Spinal cord (tissue), 10 donors: ENCODE measurements at places on chromosomes 12 and 14.

DNA sequence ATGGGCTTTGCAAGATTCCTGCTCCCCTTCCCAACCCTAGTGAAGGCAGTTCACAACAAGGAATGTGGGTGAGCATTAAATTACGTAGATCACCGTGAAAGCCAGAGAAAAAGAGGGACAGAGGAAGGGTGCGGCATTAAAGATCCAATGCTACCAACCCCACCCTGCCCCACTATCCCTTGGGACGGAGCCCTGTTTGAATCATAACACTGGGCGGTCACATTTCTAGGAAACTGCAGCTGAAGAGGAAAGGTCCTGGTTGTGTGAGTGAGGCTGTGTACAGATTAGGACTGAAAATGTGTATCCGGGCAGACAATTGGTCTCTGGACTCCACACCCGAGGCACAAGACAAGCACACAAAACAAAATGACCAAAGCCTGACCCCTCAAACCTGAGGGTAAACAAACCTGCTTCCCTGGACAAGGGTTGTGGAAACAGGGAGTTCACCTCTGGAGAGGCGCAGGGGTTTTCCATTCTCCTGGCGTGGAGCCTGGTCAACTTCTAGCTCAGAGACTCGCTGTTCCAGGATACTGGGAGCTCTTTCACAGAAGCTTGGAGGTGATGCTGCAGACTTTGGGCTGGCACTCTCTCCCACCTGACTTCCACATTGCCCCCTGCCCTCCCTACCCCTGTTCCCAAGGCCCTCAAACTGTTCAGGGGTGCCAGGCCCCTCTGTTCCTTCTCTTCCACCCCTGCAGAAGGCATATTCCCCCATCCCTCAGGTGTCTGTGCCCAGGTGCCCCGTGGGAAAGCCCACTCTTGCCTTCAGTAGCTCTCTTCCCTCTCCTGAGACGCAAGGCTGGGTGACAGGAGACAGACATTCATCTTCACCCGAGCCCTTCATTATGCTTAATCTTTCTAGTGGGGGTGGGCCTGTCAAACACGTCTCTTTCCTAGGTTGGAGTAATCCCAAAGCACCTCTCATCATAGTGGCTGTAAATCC lies 16.5 kb downstream of the NINJ2 start:
- peak overlapping the region; percentile 63 for H3K27ac ChIP-seq
- no peaks in the 10 kb centered on the region for H3K36me3 ChIP-seq
- no peak overlapping the region for H3K4me3 ChIP-seq

GRCh38 chr12:131642771-131643170 lies 68.1 kb upstream of the SFSWAP start:
- H3K27ac ChIP-seq: no peak overlapping the region
- H3K27me3 ChIP-seq: no peaks in the 10 kb centered on the region
- peaks cover 41% of the 10 kb centered on the region for H3K4me1 ChIP-seq
- no peak for DNase-seq
- no peaks in the 10 kb centered on the region for H3K36me3 ChIP-seq

DNA sequence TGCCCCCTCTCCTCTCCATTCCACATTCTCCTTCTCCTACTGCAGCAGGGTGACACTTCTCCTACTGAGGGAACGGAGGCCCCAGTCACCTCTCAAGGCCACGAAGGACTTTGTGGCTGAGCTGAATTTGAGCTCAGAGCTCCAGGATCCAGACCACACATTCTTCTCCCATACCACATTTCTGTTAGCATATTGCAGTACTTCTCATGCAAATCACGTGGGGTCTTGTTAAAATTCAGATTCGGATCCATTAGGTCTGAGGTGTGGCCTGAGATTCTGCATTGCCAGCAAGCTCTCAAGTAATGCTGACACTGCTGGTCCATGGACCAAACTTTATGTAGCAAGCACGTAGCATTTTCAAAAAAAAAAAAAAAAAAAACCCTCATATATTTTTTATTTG lies 9.6 kb upstream of the IFI27L2 start:
- peaks cover 13% of the 10 kb centered on the region for H3K4me1 ChIP-seq
- H3K36me3 ChIP-seq: no peaks in the 10 kb centered on the region
- no peak overlapping the region for H3K4me3 ChIP-seq
- H3K27ac ChIP-seq: no peak overlapping the region

GRCh38 chr12:127599436-127599835 lies 667.5 kb upstream of the TMEM132C start:
- no peaks in the 10 kb centered on the region for H3K27me3 ChIP-seq
- no peaks in the 10 kb centered on the region for H3K36me3 ChIP-seq
- DNase-seq: peak; percentile 41
- H3K4me1 ChIP-seq: no peaks in the 10 kb centered on the region
- H3K27ac ChIP-seq: no peak overlapping the region

GRCh38 chr14:52706286-52706685 lies 714 bp upstream of the PSMC6 start:
- H3K4me1 ChIP-seq: no peaks in the 10 kb centered on the region
- H3K36me3 ChIP-seq: peaks cover 5% of the 10 kb centered on the region
- H3K27me3 ChIP-seq: no peaks in the 10 kb centered on the region

- H3K36me3 ChIP-seq: no peaks in the 10 kb centered on the region
- no peaks in the 10 kb centered on the region for H3K27me3 ChIP-seq
- no peak overlapping the region for H3K27ac ChIP-seq
Observed at GRCh38 chr12:132443091-132443490, 46.9 kb upstream of the FBRSL1 start.

DNA sequence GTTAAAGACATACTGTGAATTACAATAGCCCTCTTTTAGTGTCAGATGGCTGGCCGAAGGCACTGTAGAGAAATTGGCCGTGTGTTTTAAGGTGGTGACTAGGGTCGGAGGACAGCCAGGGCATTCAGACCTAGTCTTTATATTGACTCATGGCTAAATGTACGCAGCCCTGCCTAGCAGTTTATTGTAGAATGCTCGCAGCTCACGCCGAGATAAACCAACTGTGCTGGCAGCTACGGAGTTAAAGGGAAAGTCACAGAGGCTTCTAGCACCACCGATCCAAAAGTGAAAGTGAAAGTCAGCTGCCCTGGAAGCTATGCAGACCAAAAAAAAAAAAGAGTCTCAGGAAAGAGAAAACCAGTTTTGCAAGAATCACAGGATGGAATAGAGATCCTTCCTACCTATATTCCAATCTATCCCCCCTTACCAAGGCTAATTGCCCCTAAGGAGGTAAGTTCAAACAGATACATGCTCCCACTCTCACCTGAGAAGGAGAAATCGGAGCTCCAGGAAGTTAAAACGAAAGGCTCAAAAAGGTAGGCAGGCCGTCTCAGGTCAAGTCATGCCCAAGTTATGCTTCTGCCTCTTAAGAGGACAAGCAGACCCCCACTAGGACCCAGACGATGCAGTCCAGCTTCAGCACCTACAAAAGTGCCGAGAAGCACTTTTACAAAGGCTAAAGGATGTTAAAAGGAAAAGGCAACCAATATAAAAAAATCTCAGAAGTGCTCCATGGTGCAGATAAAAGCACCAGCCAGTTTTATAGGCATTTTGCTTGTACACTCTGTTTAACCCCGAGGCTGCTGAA lies 24.8 kb downstream of the KLRK1 start:
- H3K36me3 ChIP-seq: no peaks in the 10 kb centered on the region
- H3K4me1 ChIP-seq: peaks cover 26% of the 10 kb centered on the region
- H3K27me3 ChIP-seq: no peaks in the 10 kb centered on the region
- peak overlapping the region; percentile 99 for H3K27ac ChIP-seq
- H3K4me3 ChIP-seq: peak overlapping the region; percentile 46

GRCh38 chr12:116926283-116927243 lies 15.8 kb downstream of the FBXW8 start:
- DNase-seq: no peak
- H3K4me3 ChIP-seq: no peak overlapping the region
- H3K4me1 ChIP-seq: peaks cover 3% of the 10 kb centered on the region

GRCh38 chr14:104486222-104486923 lies 93.2 kb upstream of the C14orf180 start:
- no peaks in the 10 kb centered on the region for H3K36me3 ChIP-seq
- no peak for DNase-seq
- H3K27ac ChIP-seq: no peak overlapping the region
- H3K27me3 ChIP-seq: no peaks in the 10 kb centered on the region
